ENCODE measurements at places on chromosomes 7 and 10.

DNA sequence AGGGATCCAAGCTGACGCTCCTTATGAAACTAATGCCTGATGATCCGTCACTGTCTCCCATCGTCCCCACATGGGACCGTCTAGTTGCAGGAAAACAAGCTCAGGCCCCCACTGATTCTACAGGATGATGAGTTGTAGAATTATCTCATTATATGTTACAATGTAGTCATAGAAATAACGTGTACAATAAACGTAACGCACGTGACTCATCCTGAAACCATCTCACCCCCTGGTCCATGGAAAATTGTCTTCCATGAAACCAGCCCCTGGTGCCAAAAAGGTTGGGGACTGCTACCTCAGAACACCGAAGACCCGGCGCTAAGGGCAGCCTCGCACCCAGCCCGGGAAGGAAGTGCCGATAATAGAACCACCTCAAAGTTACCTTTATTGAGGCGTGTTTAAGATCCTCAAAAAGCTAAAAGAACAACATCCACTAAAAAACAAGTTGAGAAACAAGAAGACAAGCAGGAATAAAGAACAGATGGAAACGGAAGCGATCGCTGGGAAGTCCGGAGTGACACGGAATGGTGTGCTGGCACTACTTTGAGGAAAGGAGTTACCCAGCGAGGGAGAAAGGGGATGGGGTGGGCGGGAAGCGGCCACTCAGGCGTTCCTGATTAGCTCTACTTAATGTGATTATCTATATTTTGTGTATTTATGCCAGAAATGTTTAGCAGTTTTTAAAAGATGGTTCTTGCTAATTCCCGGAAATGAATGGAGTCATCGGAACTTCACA lies 50.1 kb upstream of the PRKAR1B start:
- no peak for DNase-seq

- no peak for DNase-seq
These were observed 39.5 kb upstream of the RTKN2 start for GRCh38 chr10:62308101-62308500.

DNA sequence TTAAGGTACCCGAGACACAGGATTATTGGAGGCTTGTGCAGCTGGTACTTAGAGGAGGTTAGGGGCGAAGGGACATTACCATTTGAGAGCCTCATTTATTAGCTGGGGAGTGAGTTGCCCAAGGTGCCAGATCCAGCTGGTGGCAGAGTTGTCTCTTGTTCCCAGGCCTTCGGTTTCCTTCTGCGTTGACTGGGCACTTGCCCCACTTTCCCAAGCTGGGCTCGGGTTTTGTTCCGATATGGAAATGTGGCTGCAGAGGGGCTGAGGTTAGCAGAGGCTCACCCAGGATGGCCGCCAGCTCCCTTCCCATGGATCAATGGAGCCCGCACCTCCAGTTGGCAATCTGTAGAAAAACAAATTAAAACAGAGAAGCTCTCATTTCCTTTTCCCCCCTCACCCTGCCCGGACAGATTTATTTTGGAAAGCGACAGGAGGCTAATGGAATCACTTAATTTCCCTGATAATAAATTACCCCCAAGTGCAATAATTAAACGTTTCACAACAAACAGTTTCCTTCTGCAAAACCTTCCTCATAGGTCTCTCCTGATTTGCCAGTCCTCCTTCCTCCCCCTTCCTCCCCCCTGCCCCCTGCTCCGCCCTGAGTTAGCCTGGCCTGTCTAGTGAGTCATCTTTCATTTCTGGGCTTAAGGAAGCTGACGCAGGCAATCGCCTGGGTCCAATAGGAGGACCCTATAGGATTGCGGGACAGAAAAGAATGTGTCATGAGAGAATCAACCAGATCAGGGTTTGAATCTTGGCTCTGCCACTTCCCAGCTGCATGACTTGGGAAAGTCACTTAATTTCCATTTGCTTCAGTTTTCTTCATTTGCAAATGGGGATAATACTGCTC lies 51.7 kb downstream of the ADRA2A start:
- no peak for DNase-seq

DNA sequence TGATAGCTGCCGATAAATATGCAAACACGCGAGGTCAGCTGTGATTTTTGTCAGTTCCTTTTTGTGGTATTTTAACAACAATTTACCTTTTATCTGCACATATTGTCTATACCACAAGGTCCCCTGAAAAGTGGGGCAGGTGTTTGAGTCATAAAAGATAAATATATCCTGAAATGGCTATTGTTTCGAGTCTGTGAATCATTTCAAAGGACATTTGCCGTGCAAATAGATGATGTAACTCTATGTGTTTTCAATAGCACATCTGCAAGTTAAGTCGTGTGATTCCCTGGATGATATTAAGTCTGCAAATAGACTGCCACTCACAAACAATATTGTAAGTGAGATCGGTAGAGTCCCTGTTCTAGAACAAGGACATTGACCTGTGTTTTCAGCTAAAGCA lies 193.0 kb upstream of the PITRM1 start:
- DNase-seq = peak; percentile 81

- peak; percentile 25 for DNase-seq
These were observed 53.8 kb downstream of the WDR37 start for GRCh38 chr10:1109795-1110673.

DNA sequence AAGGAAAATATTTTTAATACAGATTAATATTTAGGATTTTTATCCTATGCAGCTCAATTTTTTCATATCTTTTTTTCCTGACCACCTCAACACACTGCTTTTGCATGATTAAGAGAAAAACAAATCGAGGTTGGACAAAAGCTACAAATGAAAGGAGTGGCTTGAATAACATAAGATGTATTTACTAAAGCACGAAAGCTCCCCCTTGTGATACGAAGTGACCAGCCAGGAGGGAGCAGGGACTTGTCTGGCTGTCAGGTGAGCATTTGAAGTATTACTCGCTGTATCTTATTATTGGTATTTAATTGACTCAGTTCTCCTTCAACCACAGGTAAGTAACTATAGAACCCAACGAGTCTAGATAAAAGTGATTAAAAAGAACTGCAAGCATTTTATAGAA lies 265.2 kb upstream of the PHF14 start:
- DNase-seq = peak; percentile 79

DNA sequence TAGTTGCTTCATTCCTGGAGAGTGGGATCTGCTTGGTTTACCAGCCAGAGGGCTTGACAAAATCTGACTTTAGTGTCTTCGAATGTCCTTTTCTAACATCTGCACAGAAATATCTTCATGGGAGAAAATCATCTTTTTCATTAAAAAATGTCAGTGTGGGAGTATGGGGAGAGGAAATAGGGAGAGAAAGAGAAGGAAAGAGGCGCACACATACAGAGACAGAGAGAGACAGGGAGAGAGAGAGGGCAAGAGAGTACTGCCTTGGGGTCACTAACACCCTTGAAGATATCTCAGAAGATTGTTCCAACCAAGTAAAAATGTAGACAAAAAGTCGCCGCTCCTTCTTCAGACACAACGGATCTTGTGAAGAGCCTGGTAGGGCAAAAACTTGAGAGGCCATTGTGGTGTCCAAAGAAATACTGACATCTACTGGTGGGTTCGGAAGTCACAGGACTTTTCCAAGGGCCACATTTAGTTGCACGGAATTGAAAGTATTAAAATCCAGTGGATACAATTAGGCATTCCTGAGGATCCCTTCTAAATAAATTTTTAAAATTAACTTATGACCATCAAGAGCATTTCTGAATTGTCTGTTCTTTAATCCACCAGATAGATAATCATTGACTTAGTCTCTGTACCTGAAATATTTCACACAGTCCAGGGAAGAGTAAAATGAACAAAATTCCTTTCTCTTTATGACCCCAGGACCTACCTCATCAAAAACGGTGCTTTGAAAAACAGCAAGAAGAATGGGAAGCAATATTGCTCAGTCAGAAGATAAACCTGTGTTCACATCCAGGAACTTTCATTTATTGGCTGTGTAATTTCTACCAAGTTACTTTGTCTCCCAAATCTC lies 29.7 kb downstream of the VIM start:
- DNase-seq = peak; percentile 23

DNA sequence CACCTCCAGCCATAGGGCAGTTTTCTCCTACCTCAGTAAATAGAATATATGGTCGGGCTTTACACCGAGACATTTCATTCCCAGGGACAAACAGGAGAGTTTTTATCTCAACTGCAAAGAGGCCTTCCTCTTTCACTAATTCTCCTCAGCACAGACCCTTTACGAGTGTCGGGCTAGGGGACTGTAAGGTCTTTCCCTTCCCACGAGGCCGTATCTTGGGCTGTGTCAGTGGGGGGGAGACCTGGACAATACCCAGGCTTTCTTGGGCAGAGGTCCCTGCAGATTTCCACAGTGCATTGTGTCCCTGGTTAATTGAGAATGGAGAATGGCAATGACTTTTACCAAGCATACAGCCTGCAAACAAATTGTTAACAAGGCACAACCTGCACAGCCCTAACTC lies 13.2 kb upstream of the ZNF488 start:
- DNase-seq = no peak

GRCh38 chr7:41351091-41351490 lies 351.8 kb downstream of the INHBA start:
- no peak for DNase-seq

DNA sequence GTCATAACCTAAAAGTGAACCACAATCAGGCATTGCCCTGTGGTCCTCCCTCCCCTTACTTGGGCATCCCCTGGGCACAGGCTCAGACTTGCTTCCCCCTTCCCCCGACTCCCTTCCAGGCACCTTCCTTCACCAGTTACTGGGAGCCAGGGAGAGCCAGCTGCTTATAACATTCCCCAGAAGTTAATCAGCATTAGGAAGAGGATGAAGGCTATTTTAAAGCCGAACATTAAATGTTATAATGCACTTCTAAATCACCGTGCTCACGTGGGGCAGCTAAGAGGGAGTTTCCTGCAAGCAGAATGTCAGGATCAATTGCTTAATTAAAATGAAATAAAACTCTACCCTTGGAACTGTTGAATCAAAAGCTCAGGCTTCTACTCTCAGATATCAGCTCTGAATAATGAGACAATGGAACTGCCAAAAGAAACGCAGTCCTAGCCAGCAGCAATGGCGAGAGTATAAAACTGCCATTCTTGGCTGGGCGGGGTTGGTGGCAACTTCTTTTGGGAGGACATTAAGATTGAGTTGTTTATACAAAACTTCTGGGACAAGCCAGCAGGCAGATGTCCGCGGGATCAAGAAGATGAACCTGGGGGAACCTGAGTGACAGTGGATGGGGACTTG lies 169.5 kb downstream of the FANK1 start:
- no peak for DNase-seq

DNA sequence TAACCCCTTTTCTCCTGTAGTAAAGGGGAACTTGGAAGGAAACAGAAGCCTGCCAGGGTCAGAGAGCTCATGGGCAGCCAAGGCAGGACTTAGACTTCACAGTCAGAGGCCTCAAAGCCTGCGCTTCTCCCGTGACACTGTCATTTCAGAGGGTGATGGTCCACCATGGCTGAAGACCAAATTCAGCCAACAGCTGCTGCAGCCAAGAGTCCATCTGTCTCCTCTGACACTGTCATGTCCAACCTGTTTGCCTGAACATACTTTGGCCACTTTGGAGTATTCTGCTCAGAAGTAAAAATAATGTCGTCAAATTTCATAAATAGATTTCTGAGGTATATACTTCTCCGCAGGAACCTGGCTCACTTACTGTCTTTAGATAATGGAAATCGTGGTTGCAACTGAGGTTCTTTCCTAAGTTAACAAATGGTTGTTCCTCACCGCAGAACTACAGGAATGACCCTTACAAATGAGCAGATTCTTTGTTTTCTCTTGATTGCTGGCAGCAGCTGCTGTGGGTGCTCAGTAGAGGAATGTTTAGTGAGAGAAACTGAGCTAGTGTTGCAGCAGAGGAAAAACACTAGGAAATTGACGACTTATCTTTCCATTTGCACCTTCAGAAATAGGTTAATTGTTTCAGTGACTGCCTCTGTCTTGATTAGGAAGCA lies 626.5 kb downstream of the SDK1 start:
- no peak for DNase-seq

DNA sequence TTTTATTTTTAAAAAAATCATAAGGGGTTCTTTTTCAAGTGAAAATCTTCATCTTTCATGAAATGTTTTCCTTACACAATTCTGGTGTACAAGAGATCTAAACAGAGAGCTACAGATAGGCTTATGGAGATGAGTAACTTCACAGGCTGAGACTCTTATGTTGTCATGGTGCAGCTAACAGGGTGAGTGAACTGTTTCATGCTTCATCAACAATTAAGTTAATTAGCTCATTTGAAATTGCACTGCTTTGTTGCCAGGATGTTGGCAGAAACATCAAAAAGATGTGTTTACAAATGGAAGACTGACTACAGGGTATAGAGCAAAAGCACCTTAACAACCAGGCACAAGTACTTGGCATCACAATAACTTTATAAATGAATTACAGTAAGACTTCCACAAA lies 230.8 kb downstream of the FOXP2 start:
- peak; percentile 94 for DNase-seq

- DNase-seq = no peak
These were observed 15.6 kb downstream of the UBTD1 start for GRCh38 chr10:97514344-97514743.

GRCh38 chr10:71380841-71381240 lies 15.9 kb upstream of the CDH23 start:
- no peak for DNase-seq

GRCh38 chr10:130834170-130834569 lies 477.4 kb downstream of the TCERG1L start:
- no peak for DNase-seq

DNA sequence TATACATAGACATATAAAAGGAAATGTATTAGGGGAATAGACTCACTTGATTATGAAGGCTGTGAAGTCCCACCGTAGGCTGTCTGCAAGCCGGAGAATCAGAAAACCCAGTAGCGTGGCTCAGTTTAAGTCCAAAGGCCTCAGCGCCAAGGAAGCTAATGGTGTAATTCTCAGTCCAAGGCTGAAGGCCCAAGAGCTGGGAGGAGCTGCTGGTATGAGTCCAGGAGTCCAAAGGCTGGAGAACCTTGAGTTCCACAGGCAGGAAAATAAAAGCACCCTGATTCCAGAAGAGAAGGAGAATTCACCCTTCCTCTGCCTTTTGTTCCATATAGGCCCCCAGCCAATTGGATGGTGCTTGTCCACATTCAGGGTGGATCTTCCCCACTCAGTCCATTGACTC lies 166.2 kb upstream of the TAC1 start:
- no peak for DNase-seq

- DNase-seq = no peak
These were observed 162.9 kb downstream of the ARL5B start for GRCh38 chr10:18822156-18822555.

- DNase-seq = no peak
These were observed 101.2 kb downstream of the KIAA1217 start for GRCh38 chr10:24310104-24310503.

GRCh38 chr7:104933521-104933988 lies 80.5 kb upstream of the KMT2E start:
- DNase-seq = peak; percentile 11

- no peak for DNase-seq
These were observed 20.0 kb upstream of the GPR146 start for GRCh38 chr7:1024331-1024841.

- no peak for DNase-seq
These were observed 67.8 kb downstream of the ELMO1 start for GRCh38 chr7:37380831-37381230.

- DNase-seq = no peak
These were observed 83.1 kb upstream of the SEMA3A start for GRCh38 chr7:84277628-84278224.
